ENCODE measurements at places on chromosomes 6 and 20. TPM values are rescaled to one million over a fixed set of nuclear protein-coding genes. Genes with fewer than 3 reads are reported as not detected.
A peak's percentile ranks its signal among the peaks of the same experiment; 100 is the strongest.

Gene ENPP5
- not detected for total RNA-seq

Gene UST
- total RNA-seq, result 0.81 TPM

Gene HTR1B
- 57.5 TPM for total RNA-seq

Gene RNF144B
- 97.3 TPM for total RNA-seq

DNA sequence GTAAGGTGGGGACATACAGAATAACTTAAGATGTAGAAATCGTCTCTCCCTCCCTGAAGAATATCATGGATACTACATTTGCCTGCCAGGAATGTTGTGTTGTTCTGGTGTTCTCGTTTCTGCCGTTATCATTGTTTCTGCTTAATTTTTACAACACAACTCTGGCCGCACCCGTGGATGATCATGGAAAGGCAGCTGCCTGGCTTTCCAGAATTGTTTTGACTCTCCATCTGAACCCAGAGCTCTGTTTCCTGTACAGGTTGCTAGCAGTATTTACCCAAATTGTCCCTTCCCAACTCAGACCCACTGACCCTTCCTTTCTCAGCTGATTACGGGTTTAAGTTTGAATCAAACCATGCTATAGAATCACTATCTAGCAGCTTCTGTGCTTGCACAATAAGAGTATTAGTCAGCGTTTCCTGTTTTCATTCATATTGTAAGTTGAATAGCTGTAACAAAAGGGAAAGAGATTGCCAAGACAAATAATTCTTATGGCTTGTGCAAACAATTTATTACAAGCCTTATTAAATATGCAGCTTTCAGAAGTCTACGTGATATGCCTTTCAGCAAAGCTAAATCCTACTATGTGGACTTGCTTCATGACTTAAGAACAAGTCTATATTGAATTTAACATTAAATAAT lies 139.0 kb downstream of the MTHFD1L start:
- peak; percentile 100 for DNase-seq

GRCh38 chr20:48381353-48382120 lies 446.3 kb downstream of the PREX1 start:
- DNase-seq, result no peak

DNA sequence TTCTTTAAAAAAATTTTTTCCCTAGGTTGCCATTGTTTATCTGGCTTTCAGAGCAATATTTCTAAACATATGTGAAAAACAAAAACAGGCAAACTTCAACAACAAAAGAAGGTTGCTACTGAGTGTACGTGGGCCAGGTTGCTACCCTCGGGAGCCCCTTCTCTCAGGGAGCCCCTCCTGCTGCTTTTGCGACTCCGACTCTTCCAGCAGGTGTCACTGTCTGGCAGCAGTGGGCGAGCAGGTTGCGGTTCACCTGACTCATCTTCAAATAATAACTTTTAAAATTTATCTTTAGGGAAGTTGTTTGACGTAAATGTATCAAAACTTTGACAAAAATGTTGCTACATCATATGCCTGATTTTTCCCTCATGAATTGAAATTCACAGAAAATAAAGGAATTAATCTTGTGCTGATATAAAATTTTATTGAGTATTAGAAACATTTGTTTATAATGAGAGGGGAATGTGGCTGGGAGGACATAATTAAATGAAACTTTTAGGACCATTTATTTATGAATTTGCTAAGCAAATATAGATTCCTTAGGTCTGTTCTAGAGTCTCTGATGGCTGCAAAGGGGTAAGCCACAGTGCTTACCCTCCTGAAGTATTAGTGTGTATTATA lies 138.8 kb downstream of the HIVEP1 start:
- DNase-seq, result no peak

DNA sequence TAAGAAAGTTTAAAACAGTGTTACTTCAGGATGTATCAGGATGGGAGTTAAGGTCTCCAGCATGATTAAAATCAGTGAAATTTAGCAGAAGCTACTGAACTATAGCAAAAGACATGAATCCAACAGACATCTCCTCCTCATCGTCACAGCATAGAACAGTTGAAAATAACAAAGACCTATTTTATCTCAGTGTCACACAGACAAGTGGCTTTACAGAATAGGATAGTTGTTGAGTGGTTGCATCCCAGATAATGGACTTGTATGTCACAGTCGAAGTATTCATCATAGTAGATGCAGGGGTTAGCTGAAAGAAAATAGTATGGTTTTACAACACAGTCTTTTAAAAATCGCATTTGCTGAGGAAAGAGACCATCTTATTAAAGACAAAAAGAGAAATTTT lies 31.2 kb downstream of the CRISP1 start:
- DNase-seq, result no peak

- DNase-seq, result no peak
These were observed 13.8 kb upstream of the ZBP1 start for GRCh38 chr20:57633945-57634491.

DNA sequence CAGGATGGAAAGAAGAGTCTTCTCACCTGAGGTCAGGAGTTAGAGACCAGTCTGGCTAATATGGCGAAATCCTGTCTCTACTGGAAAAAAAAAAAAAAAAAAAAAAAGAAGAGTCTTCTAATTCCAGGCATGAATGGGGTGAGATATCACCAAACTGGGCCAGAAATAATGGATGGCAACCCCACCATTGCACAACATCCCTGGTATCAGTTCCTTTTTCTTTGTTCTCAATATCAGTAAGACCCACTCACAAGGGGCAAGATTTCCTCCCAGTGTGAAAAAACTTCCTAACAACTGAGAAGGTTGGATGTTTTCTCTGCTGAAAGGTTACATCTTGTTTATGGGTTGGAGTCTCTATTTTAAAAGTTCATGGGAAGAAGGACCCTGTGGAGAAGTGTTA lies 23.6 kb upstream of the NR2E1 start:
- DNase-seq, result no peak

- peak; percentile 66 for DNase-seq
These were observed 36.6 kb upstream of the LTV1 start for GRCh38 chr6:143806282-143807102.

DNA sequence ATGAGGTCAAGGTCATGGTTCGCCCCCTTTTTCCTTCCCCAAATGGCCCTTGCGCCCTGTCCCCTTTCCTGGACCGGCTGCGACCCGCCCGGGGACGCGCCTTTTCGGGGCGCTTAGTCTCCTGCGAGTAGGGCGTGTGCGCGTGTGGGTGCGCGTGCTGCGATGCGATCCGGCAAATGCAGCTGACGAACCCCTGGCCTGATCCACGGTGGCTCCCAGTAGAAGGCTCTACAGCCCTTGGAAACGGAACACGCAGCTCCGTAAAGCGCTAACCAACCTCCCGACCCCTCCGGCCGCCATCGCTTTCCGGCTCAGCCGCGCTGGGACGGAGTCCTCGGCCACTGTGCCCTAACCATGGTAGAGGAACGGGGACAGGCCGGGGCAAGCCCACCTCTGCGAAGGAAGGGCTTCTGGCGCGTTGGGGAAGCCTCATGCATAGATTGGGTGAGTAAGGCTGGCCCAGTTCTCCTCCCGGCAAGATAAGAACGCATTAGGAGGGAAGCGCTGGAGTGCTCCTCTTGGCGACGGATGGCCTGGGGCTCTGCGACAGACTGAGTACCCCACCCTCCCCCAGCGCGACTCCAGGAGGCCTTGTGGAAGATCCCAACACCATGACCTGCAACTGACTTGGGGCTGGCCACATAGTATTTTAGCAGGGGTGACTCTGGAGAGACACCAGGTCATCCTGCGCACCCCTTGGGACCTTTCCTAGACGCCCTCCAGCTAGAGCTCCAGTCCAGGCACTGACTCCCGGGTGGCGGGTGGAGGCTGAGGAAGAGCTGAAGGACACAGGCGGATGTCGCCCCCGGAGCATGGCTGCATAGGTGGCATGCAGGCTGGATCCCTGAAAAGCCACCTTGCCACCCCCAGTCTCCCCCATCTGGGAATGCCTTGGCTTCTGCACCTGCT lies 1.1 kb upstream of the SLC4A11 start:
- DNase-seq, result peak; percentile 36

GRCh38 chr6:146047371-146047770 lies 18.5 kb downstream of the GRM1 start:
- no peak for DNase-seq

DNA sequence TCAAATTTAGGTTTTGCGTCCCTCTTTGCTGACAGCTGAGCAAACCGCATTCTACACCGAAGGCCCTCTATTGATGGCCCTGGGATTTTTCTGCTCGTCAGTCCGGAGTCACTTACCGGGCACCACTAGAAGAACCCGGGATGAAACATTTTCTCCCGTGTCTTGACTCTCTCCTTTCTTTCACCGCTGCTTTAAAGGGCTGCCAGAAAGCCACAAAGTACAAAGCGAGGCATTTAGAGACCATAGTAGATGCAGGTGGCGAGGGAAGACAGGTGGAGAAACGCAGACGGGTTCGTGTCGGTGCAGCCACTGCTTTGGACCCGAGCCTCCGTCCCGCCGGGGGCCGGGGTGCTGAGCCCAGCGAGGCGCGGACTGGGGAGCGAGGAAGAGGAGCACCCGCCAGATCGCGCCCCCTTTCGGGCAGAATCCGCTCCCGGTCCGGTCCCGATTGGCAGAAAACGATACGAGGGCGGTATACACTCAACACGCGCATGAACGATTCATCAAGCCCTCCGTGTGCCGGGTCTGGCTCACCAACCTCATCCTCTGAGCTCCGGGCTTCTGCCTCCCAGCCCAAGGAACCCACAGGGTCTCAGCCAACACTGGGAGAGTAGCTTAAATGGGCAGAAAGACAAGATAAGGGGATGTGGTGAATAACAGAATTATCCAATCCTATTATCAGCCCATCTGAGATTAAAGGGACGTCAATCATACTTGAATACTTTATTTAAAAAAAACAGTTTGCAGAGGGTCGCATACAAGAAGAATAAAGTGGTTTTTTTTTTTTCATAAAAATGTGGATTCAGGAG lies 84.9 kb downstream of the TRIM27 start:
- DNase-seq, result peak; percentile 88

- DNase-seq, result peak; percentile 11
These were observed 33.7 kb upstream of the SUMO4 start for GRCh38 chr6:149366267-149366921.

DNA sequence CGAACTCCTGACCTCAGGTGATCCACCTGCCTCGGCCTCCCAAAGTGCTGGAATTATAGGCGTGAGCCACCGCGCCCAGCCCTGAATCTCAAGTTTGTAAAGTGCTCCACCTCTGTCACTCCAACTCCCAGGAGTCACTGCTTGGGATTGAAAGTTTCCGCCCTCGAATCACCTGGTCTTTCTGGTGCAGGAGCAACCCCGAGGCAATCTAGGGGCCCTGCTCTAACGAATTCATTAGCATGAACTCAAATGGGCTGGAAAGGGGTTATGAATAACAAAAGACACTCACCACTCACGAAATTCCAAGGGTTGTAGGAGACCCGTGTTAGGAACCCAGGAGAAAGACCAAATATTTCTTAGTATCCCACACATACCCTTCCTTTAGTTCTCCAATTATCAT lies 26.1 kb downstream of the RBCK1 start:
- no peak for DNase-seq

Measured in endothelial cell of umbilical vein (primary cell).